GM12891 (cell line): ENCODE measurements at places on chromosomes 5 and 9.

DNA sequence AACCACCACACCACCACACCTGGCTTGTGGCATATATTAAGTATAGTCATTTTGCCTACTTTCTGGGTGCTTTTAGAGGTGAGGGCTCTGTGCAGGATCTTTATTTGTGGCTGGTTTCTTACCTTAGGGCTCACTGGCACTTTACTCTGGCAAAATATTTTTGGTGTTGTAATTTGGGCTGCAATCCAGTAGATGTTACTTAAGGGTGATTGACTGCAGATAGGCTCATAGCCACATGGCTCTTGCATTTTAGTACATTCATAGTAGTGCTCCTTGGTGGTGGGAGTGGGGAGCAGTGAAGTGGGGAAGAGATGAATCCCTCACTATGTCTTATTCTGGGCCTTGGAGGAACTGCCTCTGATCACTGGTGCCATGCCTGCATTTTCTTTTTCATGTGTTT is 376.1 kb upstream of the GRIN3A start:
- no peak for DNase-seq

DNA sequence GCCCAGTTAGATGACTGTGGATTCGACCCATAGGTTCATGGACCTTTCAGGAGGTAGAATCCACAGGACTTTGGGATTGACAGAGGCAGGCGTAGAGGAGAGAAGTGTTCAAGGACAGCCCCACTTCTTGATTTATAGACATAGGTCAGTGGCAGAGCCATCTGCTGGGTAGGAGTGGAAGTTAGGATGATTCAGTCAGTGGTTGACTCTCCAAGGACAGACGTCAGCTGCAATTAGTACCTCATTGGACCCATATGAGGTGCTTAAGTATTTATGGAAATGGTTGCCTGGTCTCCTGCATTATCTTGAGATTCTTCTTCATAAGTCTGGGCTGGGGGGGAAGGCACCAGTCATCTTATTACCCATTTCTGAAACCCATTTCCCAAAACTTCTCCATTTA is 70.9 kb downstream of the SH3RF2 start:
- DNase-seq: no peak

DNA sequence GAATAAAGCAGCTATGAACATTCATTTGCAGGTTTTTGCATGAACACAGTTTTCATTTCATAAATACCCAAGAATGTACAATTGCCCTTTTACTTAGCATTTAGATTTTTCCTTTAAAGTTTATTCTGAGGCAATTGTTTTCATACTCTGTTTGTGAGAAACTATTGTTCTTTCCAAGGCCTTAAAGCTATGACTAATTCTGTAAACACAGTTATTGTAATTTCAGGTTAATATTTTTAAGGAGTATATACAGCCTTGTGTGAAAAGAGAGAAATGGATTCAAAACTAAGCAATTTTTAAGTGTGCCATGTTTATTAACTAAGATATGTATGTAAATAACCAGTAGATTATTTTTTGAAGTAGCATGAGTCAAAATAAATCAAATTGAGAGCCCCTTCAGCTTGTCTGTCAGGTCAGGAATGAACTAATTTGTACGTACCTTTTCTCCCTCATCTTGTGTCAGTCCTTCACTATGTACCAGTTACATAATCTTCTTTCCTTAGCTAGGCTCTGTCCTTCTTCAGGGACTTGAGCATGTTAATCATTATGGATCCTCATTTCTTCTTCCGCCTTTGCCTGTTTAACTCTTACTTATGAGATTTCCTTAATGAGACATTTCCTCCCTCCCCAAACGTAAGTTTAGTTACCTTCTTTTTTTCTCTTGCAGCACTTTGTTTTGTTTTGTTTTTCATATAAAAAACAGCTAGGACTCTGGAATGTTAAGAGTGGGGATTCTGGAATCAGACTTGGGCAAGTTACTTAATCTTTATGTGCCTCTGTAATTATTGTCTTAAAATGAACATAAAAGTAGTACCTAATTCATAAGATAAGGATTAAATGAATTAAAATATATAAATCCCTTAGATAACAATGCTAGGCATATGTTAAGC is 63.6 kb downstream of the NIPBL start:
- no peak for DNase-seq

DNA sequence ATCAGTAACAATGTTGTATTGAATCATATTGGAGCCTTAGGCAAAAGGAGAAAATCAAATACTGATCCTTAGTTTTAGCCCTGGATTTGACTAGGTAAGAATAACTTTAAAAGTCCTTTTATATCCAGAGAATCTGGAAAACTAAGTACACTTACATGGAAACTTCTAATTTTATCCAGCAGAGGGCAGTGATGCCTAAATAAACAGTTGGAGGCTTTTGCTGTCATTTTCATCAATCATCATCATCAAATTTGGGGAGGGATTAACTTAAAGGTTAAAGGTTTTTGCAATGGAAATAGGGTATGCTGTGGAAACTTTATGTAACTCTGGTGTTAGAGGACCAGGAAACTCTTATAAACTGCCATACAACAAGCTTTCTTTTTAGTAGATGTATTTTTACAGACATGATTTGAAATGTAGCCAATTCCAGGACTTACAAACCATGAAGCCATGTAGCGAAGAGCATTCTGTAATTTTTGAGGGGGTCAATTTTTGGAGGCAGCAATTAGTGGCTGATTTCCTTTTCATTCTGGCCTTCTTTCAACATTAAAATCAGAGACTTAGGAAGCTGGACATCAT is 112.7 kb downstream of the OSTF1 start:
- no peak for DNase-seq

DNA sequence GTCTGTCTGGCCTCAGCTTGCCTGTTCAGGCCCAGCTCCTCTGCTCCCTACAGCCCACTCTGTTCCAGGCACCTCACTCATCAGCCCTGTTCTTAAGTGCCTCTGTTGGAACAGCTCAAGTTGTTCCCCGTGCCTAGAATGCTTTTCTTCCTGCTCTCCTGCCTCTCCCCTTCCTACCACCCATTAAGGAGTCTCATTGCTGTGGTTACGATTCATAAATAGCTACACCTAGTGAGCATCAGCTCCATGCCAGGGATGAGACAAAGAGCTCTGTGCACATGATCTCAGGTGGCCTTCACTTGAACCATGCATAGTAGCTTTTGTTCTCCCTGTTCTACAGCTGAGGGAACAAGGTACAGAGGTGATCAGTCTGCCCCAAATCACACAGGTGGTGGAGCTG is 54.3 kb downstream of the PSD2 start:
- no peak for DNase-seq

DNA sequence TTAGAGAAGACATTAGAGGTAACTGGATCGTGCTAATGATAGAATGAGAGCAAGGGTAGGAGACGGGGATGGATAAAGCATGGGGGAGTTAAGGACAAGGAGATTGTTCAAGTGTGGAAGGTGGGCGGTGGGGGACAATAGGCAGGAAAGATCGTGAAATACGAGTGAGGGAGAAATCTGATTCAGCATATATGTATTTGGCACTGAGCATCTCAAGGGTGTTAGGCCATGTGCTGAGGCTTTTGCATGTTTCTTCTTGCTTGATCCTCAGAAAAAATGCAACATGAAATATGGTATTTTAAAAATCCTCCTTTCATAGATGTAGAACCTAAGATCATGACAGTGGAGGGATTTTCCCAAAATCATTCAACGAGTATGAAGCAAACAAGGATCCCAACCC is 240.5 kb downstream of the PAPPA start:
- DNase-seq: no peak

GRCh38 chr9:33129886-33130881 is 37.0 kb downstream of the B4GALT1 start:
- DNase-seq: no peak

- no peak for DNase-seq
These were observed 302.7 kb downstream of the PLK2 start for GRCh38 chr5:58156973-58157701.

DNA sequence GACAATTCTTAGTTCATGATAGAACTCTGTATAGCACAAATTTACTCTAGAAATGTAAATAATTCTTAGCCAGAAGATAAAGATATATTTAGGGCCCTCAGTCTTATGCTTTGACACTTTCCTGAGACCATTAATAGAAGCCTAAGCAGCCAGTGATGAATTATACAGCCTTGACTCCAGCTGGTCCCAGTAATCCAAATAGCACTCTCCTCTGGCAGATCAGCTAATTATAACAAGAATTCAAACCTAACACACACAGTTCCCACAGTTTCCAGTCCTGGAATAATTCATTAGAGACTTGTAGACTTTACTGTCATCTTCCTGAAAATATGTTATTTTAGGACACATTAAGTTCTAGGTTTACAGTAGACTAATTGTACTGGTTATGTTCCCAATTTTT is 50.4 kb downstream of the SHOC1 start:
- DNase-seq: no peak

DNA sequence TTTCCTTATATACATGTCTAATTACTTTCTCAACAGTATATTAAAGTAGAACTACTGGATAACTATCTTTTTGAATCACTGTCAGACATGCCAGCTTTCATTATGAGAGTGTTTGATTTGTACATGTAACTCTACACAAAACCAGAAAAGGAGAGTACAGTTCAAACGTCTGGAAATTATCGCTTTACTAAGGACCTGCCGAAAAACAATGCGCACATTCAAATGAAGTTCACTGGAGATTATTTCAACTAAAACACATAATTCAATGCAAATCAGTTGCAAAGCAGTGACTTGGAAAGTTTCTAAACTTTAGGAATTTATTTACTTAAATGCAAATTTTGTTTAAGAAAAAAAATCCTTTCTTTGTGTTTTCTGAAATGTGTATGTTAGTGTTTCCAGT is 942.5 kb downstream of the EFNA5 start:
- DNase-seq: no peak

GRCh38 chr5:73633060-73633459 is 7.1 kb downstream of the ARHGEF28 start:
- no peak for DNase-seq

GRCh38 chr9:110050925-110051355 is 157.0 kb downstream of the C9orf152 start:
- DNase-seq: peak; percentile 21

- DNase-seq: no peak
These were observed 94.2 kb upstream of the SAP30L start for GRCh38 chr5:154351566-154351965.

DNA sequence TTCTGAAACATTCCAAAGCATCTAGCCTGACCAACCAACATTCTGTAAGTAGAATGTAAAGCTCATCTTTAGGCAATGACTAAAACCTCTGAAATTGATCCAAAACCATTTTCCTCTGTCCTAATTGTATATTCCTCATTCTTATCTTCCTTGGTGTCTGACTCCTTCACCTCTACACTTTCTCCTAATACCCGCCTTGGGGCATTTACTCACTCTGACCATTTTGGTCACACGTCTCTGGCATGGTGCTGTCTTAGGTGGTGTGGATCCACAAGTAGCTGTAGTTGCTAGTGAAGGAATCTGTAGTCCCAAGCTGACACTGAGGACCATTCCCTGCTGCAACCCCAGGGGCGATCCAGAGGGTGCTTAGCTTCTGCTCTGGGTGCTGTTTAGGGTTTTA is 40.8 kb upstream of the LMNB1 start:
- DNase-seq: no peak

DNA sequence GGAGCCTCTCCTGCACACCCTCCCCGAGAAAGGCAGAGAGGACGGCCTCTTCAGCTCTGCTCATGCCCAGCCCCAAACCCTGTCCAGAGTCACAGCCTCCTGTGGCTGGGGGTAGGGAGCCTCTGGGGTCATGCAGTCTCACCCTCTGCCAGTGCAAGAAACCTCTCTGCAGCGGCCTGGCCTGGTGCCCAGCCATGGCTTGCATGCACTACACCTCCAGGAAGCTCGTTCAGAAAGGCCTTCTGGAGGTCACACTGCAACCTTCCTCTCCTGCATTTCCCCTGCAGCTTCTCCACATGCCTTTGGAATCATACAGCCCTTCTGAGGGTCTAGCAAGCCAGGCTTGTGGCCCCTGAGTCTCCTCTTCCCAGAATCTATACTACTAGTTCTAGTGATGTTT is 17.9 kb downstream of the CSF1R start:
- no peak for DNase-seq

DNA sequence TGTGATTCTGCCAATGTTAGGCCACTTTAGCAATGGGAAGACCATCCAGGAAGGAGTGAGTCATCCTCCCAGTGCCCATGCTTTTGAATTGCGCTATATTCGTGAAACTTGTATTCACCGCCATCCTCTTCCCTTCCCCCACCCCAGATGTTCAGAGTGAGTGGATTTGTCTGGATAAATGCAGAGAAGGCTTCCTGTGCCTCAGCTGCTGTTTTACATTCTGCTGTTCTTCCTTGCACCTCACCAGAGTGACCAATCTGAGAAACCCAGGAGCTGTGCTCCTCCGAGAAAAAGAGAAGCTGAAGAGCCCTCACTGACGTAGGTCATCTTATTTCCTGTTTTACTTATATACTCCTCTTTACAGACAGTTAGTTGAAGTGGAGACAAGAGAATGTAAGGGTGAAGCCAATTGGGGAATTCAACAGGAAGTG is 24.6 kb upstream of the SVEP1 start:
- no peak for DNase-seq

- no peak for DNase-seq
These were observed 10.0 kb upstream of the C5 start for GRCh38 chr9:121059998-121060636.

- no peak for DNase-seq
These were observed 28.5 kb downstream of the GLDC start for GRCh38 chr9:6616951-6617602.

- no peak for DNase-seq
These were observed 16.9 kb downstream of the FBXW5 start for GRCh38 chr9:136927343-136928271.

- DNase-seq: no peak
These were observed 584.6 kb upstream of the CDH18 start for GRCh38 chr5:20572614-20573013.

DNA sequence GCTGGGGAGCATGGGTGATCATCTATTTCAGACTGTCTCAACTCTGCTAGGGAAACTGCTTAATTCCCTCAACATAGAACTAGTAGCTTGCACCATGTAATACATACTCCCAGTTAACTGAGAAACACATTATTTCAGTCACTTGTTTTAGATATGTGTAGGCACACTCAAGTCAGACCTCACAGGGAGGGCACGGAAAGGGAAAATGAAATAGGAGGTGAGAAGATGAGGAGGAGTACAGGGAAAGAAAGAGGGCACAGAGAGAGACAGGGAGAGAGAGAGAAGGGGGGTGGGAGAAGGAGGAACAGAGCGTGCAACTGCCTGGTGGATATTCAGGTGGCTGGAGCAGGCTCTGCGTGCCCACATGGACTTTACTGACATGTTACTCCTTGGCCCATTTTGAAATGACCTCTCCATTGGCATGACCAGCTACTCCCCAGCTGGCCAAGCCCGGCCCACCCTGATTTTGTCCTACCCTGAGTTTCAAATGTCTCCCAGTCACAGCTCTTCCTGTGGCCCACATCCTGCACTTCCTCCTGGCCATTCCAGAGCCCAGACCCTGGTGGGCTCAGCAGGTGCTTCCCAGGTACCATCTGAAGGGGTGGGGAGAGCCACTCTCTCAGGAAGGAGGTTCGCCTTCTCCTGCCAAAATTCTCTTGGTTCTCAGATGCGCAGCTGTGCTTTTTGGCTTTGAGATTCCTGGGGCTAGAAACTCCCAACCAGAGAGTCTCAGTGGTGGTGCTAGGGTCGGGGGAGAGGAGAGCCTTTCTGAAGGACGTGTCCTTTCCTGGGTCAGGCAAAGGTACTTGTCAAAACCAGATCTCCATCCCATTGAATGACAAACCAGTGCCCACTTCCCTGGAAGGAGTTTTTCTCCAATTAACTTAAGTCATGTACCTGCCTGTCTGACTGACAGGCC is 229.4 kb downstream of the FSTL4 start:
- DNase-seq: no peak

GRCh38 chr5:89034588-89034987 is 151.6 kb upstream of the MEF2C start:
- no peak for DNase-seq
